NCI-H345 (cell line): ENCODE measurements at places on chromosomes 13 and 19.

GRCh38 chr13:30675717-30676116, 58.0 kb downstream of the USPL1 start:
- no peak for DNase-seq

- peak; percentile 21 for DNase-seq
These were observed 77.0 kb downstream of the LRRC63 start for GRCh38 chr13:46288570-46289259.

DNA sequence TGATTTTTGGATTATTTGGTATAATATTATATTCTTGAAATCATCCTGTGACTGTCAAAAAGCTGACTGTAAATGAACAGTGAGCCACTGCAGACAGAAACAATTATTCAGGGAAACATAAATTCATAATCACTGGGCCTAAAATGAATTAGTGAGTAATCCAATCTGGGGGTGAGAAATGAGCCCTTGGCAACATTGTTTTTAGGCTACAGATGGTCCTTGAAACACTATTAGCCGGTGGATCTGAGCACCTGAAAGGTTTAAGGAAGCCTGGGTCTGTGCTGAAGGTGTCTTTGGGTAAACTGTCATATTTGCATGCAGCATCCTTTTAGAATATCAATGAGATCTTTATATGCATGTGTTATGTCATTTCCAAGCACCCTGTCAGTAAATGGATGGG, 290.7 kb downstream of the ATP8A2 start:
- no peak for DNase-seq

- DNase-seq = peak; percentile 12
These were observed 59.1 kb upstream of the TNFRSF19 start for GRCh38 chr13:23510979-23511735.

GRCh38 chr13:106738186-106738678, 170.3 kb upstream of the ARGLU1 start:
- no peak for DNase-seq

GRCh38 chr13:51974482-51974881, 36.8 kb downstream of the ATP7B start:
- no peak for DNase-seq

- no peak for DNase-seq
These were observed 30.1 kb downstream of the PIP5K1C start for GRCh38 chr19:3669947-3670795.

- no peak for DNase-seq
These were observed 58.5 kb upstream of the ZDHHC20 start for GRCh38 chr13:21517576-21517975.
